T-cell (primary cell): ENCODE measurements at places on chromosomes 1 and 21.
A peak's percentile ranks its signal among the peaks of the same experiment; 100 is the strongest.

- no peak for DNase-seq
Measured at GRCh38 chr1:11044849-11045427, 2.1 kb downstream of the MASP2 start.

GRCh38 chr1:220604926-220605325 lies 77.0 kb downstream of the MARK1 start:
- no peak for DNase-seq

DNA sequence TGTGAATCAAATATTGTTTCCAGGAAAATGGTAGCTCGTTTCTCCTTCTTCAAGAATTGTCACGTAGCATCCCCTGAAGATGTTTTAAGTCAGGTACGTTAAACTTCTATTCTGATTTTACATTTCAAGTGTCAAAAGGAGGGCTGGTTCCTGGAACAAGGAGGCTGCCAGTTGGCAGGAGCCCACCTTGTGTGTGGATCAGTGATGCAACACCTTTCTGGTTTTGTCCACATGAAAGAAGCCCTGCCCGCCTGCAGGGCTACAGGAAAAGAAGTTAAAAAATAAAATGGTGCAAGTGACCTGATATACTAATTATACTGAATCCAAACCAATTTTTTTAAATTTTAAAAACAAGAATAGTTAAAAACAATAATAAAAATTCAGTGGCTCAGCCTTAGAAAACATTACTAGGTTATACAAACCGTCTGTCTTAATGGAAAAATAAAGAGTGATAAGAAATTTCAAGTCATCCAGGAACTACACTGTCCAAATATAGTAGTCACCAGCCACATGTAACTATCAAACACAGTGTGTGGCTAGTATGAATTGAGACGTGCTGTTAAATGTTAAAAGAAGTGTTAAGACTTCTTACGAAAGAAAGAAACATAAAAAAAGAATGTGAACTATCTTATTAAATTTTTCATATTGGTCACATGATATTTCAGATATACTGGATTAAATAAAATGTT lies 123.1 kb downstream of the APP start:
- DNase-seq, result no peak

DNA sequence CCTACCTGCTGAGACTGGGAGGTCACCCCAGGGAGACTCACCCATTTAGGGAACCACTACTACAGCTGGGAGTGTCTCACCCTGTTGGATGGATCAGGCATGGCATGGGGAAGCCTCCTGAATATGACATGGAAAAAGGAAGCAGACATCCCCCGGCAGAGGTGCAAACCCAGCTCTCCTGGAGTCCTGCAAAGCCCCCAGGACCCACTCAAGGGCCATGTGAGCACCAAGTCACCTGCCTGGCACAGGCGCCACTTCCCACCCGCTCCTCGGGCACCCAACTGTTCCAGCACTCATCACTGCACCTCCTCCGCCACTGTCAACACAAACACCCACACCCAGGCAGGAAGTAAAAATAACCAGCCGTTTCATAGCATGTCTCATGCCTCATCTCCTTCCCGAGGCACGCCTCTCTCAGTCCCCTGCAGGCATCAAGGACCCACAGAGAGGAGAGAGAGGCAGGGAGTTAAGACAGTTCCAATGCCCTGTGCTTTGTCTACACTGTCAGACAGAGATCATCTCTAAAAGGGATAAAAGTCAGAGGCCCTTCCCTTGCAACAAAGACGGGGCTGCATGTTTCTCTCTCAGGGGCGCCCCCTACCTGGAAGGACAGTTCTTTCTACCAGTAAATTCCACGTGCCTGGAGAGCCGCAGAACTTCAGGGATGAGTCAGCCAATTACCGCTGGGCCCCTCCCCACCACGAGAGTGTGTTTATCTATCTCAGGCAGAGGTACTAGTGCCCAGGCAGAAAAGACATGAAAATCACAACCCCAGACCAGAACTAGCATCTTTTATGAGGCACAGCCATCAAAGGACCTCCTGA lies 150.1 kb upstream of the SOD1 start:
- DNase-seq, result peak; percentile 55

GRCh38 chr1:229248821-229249817 lies 21.8 kb upstream of the RAB4A start:
- no peak for DNase-seq

GRCh38 chr1:173946380-173946921 lies 29.3 kb upstream of the SERPINC1 start:
- DNase-seq, result no peak

DNA sequence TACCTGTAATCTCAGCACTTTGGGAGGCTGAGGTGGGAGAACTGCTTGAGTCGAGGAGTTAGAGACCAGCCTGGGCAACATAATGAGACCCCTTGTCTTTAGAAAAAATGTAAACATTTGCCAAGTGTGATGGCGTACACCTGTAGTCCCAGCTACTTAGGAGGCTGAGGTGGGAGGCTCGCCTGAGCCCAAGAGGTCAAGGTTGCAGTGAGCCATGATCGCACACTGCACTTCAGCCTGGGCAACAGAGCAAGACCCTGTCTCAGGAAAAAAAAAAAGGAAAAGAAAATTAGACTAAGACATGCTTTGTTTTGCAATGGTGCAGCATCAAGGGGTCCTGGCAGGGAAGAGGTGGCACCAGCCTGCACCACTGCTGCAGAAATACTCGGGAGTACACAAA lies 16.8 kb upstream of the GPR157 start:
- DNase-seq, result no peak

DNA sequence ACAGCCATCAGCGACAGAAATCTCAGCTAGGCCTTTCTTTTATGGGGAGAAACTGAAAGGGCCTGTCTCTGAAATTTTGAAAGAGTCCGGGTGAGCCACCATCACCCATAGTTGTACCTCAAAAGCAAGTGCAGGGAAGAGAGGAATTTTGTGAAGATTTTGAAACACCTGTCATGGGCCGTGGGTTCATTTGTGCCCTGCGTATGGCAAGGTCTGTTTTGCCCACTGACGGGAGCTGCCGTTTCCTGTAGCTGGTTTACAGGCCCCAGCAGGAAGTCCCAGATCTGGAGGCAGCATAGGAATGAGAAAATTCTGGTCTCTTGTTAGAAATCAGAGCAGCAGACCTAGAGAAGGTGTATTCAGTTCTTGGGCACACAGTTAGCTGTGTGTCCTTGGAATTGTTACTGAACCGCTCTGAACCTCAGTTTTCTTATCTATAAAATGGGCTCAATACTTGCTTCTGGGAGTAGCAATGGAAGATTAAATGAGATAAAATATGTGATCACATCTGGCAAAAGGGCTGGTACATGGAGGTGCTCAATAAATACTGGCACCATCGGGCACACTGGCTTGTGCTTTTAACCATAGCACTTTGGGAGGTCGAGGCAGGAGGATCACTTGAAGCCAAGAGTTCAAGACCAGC lies 52.5 kb downstream of the MAN1C1 start:
- no peak for DNase-seq

DNA sequence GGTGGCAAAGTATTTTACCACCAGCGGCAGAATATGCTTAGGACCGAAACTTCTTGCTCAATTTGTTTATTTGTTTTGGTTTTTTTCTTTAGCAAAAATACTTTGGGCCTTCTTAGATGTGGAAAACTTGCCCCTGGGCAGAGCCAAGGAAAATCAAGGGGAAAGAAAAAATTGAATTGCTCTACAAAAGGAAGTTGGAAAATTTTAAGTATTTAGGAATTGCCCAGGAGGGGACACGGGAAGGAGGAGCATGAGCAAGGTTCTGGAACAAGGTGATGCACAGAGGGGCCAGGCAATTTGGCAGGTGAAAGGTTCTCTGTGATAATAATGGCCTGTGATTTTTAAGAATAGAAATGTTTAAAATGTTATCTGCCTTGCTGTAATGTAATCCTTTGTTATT lies 28.6 kb downstream of the SGIP1 start:
- DNase-seq, result no peak

DNA sequence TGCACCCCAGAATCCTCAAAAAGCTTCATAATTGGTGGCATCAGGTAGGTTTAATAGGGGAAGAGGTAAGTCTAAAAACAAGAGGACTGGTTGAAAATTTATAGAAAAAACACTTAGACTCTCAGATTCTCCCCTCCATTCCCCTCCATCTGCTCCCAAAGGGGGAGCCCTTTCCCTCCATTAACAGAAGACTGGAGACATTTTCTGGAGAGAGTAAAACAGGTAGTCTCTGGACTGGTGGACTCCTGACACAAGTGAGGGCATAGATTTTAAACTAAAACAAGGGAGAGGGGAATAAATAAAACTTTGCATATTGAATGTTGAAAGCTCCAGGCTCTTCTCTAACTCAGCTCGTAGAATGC lies 54.0 kb upstream of the IPO9 start:
- no peak for DNase-seq

- DNase-seq, result no peak
Measured at GRCh38 chr1:18928406-18928805, 26.1 kb upstream of the ALDH4A1 start.

- no peak for DNase-seq
Measured at GRCh38 chr1:94022471-94023189, 98.3 kb downstream of the ABCA4 start.
